ENCODE measurements at places on chromosomes 2 and 18. TPM values are rescaled to one million over a fixed set of nuclear protein-coding genes. Genes with fewer than 3 reads are reported as not detected.

Gene COL3A1
- 8,532 TPM for total RNA-seq

Gene TMEM200C
- total RNA-seq, result not detected

Gene CLIP4
- total RNA-seq, result 35.9 TPM

Gene FOXD4L1
- total RNA-seq, result not detected

Gene AGXT
- total RNA-seq, result not detected

Gene CROCC2
- total RNA-seq, result not detected

Gene NCL
- total RNA-seq, result 102 TPM

Gene TDRD15
- not detected for total RNA-seq

Gene RESP18
- not detected for total RNA-seq

Gene MSGN1
- total RNA-seq, result not detected

Gene GAL3ST2
- not detected for total RNA-seq

Gene E2F6
- 21.3 TPM for total RNA-seq

Gene SGO2
- 4.7 TPM for total RNA-seq

Gene TUBB8B
- not detected for total RNA-seq

Gene OXER1
- not detected for total RNA-seq

Gene GFPT1
- 32.4 TPM for total RNA-seq

Gene AMER3
- total RNA-seq, result not detected

Gene ALPP
- total RNA-seq, result not detected

Gene RNF103
- total RNA-seq, result 18.5 TPM

Gene RSAD2
- not detected for total RNA-seq

Gene ZNF892
- 2.8 TPM for total RNA-seq

Gene HDHD2
- total RNA-seq, result 11.3 TPM

Gene FAM237A
- total RNA-seq, result not detected

Gene ACADL
- total RNA-seq, result not detected

Gene ANKRD36
- 2.9 TPM for total RNA-seq

Gene POMC
- 6.1 TPM for total RNA-seq

Gene C2orf69
- total RNA-seq, result 8.0 TPM

Gene FOXI3
- not detected for total RNA-seq

Gene KCNE4
- total RNA-seq, result 14.1 TPM

Gene EGR4
- not detected for total RNA-seq

Gene MROH2A
- total RNA-seq, result not detected

Gene FEV
- total RNA-seq, result not detected

Gene DLX1
- total RNA-seq, result not detected

Gene RAX
- total RNA-seq, result not detected

All from pericardium fibroblast (primary cell).